T-cell (primary cell): ENCODE measurements at places on chromosomes 11 and 22.
A peak's percentile ranks its signal among the peaks of the same experiment; 100 is the strongest.

- H3K27me3 ChIP-seq: peaks cover 62% of the 10 kb centered on the region
- H3K4me3 ChIP-seq: peak overlapping the region; percentile 34
- no peak overlapping the region for H3K27ac ChIP-seq
- no peaks in the 10 kb centered on the region for H3K4me1 ChIP-seq
- no peak for DNase-seq
Observed at GRCh38 chr22:23565915-23566704, 14.0 kb downstream of the IGLL1 start.

DNA sequence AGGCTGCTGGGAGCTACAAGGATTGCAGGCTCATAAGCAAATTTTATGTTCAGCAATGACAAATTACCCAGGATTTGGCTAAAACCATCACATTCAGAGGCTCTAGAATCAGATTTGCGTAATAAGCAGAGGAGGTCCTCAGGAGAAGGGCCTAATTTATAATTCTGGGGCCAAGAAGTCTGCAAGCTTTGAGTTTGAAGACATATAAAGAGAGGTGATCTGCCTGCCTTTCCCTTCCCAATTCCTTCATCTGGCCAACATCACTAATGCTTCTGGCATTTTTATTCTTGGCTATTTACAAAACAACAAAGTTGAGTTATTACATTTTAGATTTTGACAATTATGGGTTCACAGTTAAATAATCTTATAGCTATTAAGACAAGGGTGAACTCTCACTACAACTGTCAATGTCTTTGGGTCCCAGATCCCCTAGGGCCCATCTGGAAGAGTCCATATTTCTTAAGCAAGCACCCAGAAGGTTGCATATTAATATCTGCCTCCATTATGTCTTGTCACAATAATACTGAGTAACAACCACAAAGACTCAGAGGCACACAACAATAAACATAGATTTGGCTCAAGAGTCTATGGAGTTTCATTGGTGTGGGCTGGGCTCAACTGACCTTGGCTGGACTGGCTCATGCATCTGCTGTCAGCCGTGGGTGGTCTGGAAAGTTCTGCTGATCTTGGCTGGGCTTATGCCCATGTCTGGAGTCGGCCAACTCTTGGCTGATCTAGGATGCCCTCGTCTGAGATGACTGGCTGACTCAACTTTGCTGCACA is 67.2 kb upstream of the CD82 start:
- no peak overlapping the region for H3K27ac ChIP-seq
- DNase-seq: no peak
- H3K4me3 ChIP-seq: no peak overlapping the region
- no peaks in the 10 kb centered on the region for H3K36me3 ChIP-seq

DNA sequence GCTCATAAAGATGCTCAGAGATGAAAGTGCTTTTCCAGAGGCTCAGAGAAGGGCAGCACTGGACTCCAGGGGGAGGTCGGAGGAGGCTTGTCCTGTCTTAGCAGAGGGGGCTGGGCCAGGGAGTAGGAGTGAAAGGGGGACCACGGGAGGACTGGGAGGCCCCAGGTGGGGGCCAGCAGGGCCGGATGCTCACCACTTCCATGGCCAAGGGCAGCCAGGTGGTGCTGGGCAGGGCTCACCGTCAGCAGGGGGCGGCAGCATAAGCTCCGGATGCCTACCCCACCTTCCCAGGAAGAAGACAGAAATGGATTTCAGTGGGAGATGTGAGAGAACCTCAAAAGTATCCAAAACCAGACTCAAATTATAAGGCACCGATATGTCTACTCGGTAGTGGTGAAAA is 11.0 kb downstream of the RAB36 start:
- H3K27ac ChIP-seq: no peak overlapping the region
- peaks cover 2% of the 10 kb centered on the region for H3K36me3 ChIP-seq
- no peaks in the 10 kb centered on the region for H3K27me3 ChIP-seq
- H3K4me1 ChIP-seq: peaks cover 21% of the 10 kb centered on the region
- H3K4me3 ChIP-seq: no peak overlapping the region

DNA sequence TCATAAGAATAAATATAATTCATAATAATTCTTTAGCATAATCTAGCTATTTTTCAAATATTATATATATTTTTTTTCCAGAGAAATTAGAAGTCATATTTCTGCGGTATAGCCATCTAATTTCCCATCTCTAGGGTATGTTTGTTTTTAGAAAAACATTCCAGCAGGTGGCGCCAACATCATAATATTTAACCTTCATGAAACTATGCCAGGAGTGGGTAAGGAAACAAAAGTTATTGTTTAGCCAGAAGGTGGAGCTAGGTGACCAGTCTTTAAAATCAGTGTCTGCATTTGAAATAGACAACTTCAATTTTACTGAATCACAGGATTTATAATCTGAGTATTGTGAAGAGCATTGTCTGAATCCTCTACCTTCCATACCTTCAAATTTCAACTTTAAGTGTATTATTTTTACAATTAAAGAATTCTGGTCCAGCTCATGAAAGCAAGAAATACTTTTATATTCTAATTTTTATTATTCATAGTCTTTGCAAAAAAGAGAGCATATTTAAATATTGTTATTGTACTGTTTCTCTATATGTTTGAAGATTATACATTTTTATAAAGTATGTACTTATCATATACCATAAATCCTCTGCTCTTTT is 15.7 kb upstream of the CCDC179 start:
- peak; percentile 11 for DNase-seq
- H3K4me3 ChIP-seq: no peak overlapping the region
- H3K27me3 ChIP-seq: no peaks in the 10 kb centered on the region
- H3K36me3 ChIP-seq: no peaks in the 10 kb centered on the region
